Activated naive CD4-positive, alpha-beta T cell treated with Interleukin-2 at 50 U/mL for 16 hours (primary cell): ENCODE measurements at places on chromosomes 5 and 9.

GRCh38 chr9:129326061-129327005 is 148.3 kb upstream of the IER5L start:
- DNase-seq, result no peak

GRCh38 chr5:151254556-151254955 is 1.6 kb downstream of the GM2A start:
- DNase-seq, result no peak

DNA sequence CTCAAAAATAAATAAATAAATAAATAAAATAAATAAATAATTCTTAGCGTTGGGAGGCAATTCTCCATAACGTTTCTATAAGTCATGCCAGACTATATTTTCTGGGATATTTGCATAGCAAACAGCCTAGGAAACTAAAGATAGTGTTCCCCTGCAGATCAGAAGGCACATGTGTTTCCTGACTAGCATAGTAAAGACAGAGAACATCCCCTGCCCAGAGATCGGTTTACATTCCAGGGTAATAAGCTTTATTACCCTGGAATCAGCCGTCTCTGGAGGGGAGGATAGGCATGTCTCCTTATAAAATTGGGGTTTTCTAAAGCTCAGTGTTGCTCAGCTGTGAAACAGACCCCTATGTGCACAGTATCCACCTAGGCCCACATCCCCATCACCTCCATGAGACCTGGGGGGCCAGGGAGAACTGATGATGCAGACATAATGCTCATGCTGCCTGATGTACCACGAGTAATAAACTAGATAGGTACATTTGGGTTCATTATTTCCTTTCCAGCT is 36.9 kb upstream of the IFNK start:
- DNase-seq, result no peak

GRCh38 chr9:114004221-114004716 is 73.8 kb downstream of the AMBP start:
- no peak for DNase-seq

DNA sequence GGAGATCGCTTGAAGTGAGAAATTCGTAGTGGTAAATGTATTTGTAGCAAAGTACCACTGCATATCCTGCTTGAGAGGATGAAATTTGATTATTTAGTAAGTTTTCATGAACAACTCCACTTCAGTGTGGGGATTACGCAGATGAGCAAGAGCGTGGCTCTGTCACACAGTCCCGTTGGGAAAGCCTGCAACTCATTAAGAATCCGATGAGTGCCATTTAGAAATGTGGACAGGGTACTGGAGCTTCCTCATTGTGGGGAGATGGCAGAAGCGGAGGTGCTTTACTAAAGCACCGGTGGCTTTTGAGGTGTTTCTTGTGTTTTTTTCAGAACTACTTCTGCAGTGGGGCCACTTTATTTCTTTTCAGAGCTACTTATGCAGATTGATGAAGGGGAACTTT is 1.4 kb downstream of the TJP2 start:
- DNase-seq, result no peak

GRCh38 chr5:73739650-73740049 is 113.7 kb downstream of the ARHGEF28 start:
- no peak for DNase-seq

DNA sequence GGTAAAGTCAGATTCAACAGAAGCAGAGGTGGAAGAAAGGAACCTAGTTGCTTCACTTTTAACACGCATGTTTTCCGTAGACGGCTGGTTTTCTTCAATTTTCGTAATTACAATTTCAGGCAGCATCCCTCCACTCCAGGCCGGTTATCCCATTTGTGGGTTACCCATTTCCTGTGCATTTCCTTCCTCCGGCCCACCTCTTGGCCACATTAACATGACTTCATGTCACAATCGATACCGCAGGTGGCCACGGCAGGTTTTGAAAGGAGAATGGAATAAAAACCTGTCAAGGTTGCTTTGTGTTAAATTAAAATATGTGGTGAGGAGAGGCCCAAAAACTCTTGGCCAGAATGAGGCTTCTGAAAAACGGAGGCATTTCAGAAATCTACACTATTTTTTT is 130.2 kb downstream of the PCSK5 start:
- DNase-seq, result no peak

GRCh38 chr5:39816156-39816845 is 391.5 kb upstream of the DAB2 start:
- no peak for DNase-seq

- no peak for DNase-seq
Measured at GRCh38 chr9:33157960-33158842, 8.9 kb downstream of the B4GALT1 start.

- no peak for DNase-seq
Measured at GRCh38 chr9:79652598-79652997, 80.8 kb downstream of the TLE4 start.
